Spinal cord (tissue), 10 donors: ENCODE measurements at places on chromosomes 12 and 14. TPM values are rescaled to one million over a fixed set of nuclear protein-coding genes. Genes with fewer than 3 reads are reported as not detected.

ZCRB1 gene
- total RNA-seq = 93.1 TPM

SPIC gene
- not detected for total RNA-seq

RPGRIP1 gene
- total RNA-seq = 0.50 TPM

DTX3 gene
- 66.3 TPM for total RNA-seq

AKAP5 gene
- total RNA-seq = 10.7 TPM

TGM1 gene
- total RNA-seq = 6.2 TPM

EPYC gene
- total RNA-seq = not detected

TAS2R19 gene
- 15.9 TPM for total RNA-seq

ARID2 gene
- 35.6 TPM for total RNA-seq

TAS2R50 gene
- total RNA-seq = 10.9 TPM

C12orf56 gene
- 0.99 TPM for total RNA-seq

SLC38A6 gene
- 56.6 TPM for total RNA-seq

STON2 gene
- total RNA-seq = 81.9 TPM

SDSL gene
- 10.9 TPM for total RNA-seq

C1S gene
- 77.6 TPM for total RNA-seq

CLEC4C gene
- total RNA-seq = not detected

WDHD1 gene
- total RNA-seq = 9.1 TPM

AMDHD1 gene
- 0.69 TPM for total RNA-seq

LBHD2 gene
- 1.2 TPM for total RNA-seq

TDRD9 gene
- 2.2 TPM for total RNA-seq

SLC6A13 gene
- 711 TPM for total RNA-seq

RNASE7 gene
- not detected for total RNA-seq

GRIN2B gene
- total RNA-seq = 39.9 TPM

OTX2 gene
- total RNA-seq = not detected

PIWIL1 gene
- 0.17 TPM for total RNA-seq

CDK4 gene
- 116 TPM for total RNA-seq

FNTB gene
- total RNA-seq = 20.9 TPM

PLA2G1B gene
- total RNA-seq = 0.59 TPM

RAD9B gene
- total RNA-seq = 0.89 TPM

CLEC9A gene
- 0.59 TPM for total RNA-seq

MYL6B gene
- total RNA-seq = 199 TPM

CEBPE gene
- 1.5 TPM for total RNA-seq

TMEM179 gene
- 9.4 TPM for total RNA-seq
